ENCODE measurements at places on chromosomes 3 and 15.
A peak's percentile ranks its signal among the peaks of the same experiment; 100 is the strongest.

DNA sequence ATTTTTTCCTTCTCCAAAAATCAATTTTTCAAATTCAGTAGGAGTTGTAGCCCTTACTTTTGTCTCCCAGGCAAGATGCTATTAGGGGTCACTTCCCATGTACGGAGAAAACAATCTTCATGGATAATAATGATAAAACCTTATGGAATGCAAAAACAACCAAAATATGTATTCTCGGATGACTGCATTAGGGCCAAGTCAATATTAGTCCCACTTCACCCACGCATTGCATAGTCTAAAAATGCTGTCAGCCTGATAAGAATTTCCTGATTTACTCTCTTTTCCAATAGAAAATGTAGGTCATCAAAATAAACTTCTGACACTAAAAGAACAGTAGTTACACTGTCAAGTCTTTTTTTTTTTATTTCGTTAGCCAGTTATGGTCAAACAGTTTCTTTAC is 2.7 kb downstream of the VGLL3 start:
- DNase-seq = peak; percentile 91

DNA sequence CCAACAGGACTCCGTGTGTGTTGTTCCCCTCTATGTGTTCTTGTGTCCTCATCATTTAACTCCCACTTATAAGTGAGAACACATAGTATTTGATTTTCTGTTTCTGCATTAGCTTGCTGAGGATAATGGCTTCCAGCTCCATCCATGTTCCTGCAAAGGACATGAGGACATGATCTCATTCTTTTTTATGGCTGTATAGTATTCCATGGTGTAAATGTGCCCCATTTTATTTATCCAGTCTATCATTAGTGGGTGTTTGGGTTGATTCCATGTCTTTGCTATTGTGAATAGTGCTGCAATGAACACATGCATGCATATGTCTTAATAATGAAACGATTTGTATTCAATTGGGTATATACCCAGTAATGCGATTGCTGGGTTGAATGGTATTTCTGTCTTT is 28.5 kb upstream of the TOP2B start:
- no peak for DNase-seq

GRCh38 chr3:176428552-176428951 is 768.7 kb downstream of the TBL1XR1 start:
- no peak for DNase-seq

- no peak for DNase-seq
These were observed 8.0 kb downstream of the TBC1D2B start for GRCh38 chr15:78069462-78070029.

GRCh38 chr3:130971208-130971607 is 55.4 kb downstream of the ASTE1 start:
- no peak for DNase-seq

DNA sequence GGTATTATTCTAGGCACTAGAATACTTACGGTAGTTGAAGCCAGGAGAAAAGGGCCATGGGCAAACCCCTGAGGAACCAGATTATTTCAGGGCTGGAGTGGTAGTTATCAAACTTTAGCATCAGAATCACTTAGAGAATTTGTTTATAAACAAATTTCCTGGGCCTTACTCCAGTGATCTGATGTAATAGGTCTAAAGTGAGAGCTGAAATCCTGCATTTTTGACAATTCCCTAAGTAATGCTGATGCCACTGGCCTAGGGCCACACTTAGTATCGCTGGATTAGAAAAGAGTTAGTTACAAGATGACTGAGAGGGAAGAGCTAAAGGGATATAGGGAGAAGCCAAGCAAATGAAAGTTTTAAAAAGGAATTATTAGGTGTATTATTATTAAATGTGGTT is 412.5 kb upstream of the THRB start:
- no peak for DNase-seq

DNA sequence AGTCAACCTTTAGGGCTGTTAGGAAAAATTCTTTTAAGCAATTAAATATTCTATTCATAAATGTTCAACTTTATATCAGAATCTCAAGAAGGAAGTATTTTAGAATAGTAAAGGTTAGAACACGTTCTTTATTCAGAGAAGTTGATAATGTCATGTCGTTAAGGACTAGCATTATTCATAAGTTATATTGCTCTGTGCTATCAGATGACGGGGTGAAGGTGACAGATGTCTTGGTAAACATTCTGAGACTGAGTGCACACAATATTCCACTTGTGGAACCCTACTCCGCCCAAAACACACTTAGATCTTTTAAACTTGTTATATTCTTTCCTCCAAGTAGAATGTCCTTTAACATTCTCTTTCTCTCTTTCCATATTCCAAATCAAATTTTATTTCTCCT is 7.9 kb downstream of the AP4E1 start:
- no peak for DNase-seq

GRCh38 chr3:193686665-193687483 is 93.9 kb downstream of the OPA1 start:
- DNase-seq = no peak

DNA sequence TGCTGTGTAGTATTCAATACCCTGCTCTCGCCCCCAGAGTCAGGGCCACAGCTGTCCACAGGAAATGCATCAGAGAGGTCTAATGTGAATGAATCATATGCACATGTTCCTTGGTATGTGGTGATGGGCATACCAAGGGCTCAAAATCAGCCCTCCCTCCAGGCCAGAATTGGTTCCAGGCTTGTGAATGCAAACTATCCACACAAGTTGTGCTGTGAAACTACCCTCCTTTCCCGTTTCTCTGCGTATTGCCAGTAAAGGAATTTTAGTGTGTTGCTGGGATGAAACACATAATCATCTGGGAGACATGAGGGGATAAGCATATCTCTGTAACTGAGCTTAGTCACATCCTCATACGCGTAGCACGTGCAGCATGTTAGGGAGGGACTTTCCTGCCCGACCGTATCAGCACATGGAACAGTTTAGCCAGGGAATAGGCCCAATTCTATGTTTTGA is 9.2 kb upstream of the MME start:
- peak; percentile 97 for DNase-seq

Measured in cardiac fibroblast (primary cell).